ENCODE measurements at places on chromosomes 3 and 15. TPM values are rescaled to one million over a fixed set of nuclear protein-coding genes. Genes with fewer than 3 reads are reported as not detected.

ANKDD1A gene
- 7.0 TPM for polyA plus RNA-seq

MYRIP gene
- polyA plus RNA-seq: 0.76 TPM

CP gene
- polyA plus RNA-seq: not detected

CELF6 gene
- 68.6 TPM for polyA plus RNA-seq

LEKR1 gene
- 0.14 TPM for polyA plus RNA-seq

Measured in neural cell (in vitro differentiated cells).